Stimulated activated CD8-positive, alpha-beta memory T cell treated with anti-CD3 and anti-CD28 coated beads, Interleukin-4, amount 100 ng/mL, for 24 hours (primary cell): ENCODE measurements at places on chromosomes 5 and 9.

DNA sequence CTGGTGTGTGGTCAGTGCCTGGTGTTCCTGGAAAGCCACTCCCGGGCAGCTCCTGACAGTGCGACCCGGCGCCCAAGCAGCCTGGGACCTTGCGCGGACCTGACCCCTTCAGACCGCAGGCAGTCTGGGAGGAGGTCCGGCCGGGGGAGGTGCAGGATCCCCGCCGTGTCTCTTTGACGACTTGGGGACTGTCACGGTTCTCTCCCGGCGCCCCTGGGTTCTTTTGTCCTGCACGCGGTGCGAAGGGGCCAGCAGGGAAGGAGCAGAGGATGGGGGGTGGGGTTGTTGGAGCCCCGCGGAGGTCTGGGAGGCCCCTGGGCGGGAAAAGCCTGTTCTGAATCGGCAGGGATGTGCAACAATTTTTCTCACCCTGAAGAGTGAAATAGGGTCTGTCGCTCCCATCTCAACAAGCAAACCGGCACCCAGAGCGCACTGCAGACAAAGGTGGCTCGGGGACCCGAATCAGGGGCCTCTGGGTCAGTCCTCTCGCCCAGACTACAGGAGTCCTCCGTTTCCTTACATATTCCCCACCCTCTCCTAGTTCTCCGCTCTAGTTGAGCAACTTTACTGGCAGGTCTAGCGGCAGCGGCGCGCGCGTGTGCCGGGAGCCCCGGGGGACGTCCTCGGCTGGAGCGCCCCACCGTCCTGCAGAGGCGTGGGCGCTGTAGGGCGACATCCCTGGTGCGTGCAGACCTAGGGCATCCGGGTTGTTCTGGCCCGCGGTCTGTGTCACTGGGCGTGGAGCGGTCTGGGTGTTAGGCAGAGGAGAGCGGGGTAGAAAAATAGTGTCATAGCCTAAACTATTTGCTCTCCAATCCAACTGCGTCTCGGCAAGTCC, 1.2 kb downstream of the VCAN start:
- DNase-seq, result no peak

DNA sequence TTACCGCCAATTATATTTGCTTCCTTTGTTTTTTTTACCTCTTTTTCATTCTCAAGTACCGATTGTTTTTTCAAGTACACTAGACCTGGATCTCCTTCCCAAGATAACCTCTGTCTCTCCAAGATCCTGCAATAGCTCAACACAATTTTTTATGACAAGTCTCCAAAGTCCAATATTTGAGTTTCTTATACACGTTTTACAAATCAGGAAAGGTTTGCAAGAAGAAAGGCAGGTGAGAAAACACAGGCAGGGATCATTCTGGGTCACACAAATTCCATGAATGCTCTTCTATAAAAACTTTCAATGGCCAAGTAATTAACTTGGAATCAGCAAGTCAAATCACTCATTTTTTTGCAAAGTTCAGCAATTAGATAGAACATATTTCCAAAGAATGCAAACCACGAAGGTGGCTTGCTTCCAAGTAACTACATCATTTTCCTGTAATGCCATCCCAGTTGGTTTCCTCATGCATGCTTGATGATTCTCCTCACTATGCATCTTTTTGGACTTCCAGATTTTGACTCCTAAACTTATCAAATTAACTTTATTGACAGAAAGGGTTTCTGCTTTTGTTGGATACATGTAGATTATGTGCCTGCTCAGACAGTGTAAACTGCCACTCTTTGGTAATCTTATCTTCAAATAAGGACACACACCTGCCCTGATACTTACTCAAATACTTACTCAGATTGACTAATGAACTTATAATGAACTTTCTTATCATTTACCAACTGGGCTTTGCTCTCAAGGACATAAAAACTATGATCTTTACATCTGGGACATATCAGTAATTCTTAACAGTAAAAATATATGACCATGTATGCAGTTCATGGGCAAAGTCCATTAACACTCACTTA, 24.7 kb upstream of the IFNE start:
- DNase-seq, result no peak

DNA sequence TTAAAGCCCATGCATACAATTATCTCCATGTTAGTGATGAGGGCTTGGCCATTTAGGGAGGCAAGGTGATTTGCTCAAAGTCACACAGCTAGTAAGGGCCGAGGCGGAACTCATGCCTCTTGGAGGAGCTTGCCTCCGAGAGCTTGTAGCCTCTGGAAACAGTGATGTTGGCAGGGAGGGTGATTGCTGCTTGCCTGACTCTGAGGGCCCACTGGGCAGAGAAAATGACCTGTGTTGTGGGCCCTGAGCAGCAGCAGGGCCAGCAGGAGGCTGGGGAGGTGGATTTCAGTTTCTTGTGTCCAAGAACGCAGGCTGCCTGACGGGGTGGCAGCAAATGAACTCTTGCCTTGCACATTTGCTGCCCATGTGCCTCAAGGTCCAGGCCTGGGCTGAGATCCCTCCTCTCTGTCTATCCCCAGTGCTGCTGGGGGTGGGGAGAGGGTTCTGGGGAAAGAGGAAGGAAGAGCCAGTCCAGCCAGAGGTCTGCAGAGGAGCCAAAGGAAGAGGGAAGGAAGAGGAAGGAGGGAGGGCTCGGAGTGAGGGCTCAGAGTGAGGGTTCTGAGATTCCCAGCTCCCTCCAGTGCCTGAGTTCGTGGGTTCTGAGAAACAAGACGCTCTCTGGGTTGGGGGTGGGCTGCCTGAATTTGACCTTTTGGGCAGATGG, 16.2 kb upstream of the PTGS1 start:
- no peak for DNase-seq

GRCh38 chr9:105716146-105716545, 21.8 kb downstream of the TMEM38B start:
- no peak for DNase-seq

GRCh38 chr9:76592974-76593347, 134.0 kb downstream of the GCNT1 start:
- DNase-seq, result no peak

- DNase-seq, result no peak
Measured at GRCh38 chr9:137109250-137110146, 5.0 kb downstream of the DPP7 start.

- no peak for DNase-seq
Measured at GRCh38 chr9:136409557-136410455, 608 bp downstream of the ENTR1 start.

GRCh38 chr5:154484393-154485095, 6.5 kb upstream of the HAND1 start:
- no peak for DNase-seq
